ENCODE measurements at places on chromosomes 11 and 22.
A peak's percentile ranks its signal among the peaks of the same experiment; 100 is the strongest.

- no peak for DNase-seq
These were observed 98.2 kb upstream of the PRR5 start for GRCh38 chr22:44603767-44604166.

GRCh38 chr11:65586676-65587075 lies 8.9 kb downstream of the KCNK7 start:
- DNase-seq: no peak

GRCh38 chr11:31337806-31338205 lies 31.7 kb downstream of the DCDC1 start:
- DNase-seq: no peak

GRCh38 chr11:114397349-114397982 lies 2.8 kb downstream of the C11orf71 start:
- no peak for DNase-seq

- no peak for DNase-seq
These were observed 226.6 kb upstream of the TENM4 start for GRCh38 chr11:79667380-79667779.

- no peak for DNase-seq
These were observed 145.5 kb downstream of the RBFOX2 start for GRCh38 chr22:35883031-35883620.

DNA sequence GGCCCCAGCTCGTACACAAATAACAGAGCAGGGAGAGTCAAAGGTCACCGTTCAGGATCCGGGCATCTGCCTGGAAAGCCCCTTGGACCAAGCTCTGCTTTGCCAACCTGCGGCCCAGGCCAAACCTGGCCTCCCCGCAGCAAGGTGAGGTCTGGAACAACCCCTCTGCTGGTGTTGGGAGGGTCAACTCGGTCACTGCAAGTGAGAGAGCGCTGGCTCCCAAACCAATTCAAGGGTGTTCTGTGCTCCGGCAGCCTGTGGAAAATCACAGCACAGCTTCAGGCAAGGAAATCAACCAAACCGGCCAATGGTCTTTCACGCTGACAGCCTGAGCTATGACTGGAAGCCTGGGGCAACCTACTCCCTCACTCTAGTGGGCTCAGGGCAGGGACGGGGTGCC lies 63.4 kb downstream of the MYH9 start:
- no peak for DNase-seq

- no peak for DNase-seq
These were observed 129.6 kb downstream of the CEP164 start for GRCh38 chr11:117457031-117457785.

GRCh38 chr22:49334449-49334789 lies 493.3 kb downstream of the BRD1 start:
- DNase-seq: no peak

DNA sequence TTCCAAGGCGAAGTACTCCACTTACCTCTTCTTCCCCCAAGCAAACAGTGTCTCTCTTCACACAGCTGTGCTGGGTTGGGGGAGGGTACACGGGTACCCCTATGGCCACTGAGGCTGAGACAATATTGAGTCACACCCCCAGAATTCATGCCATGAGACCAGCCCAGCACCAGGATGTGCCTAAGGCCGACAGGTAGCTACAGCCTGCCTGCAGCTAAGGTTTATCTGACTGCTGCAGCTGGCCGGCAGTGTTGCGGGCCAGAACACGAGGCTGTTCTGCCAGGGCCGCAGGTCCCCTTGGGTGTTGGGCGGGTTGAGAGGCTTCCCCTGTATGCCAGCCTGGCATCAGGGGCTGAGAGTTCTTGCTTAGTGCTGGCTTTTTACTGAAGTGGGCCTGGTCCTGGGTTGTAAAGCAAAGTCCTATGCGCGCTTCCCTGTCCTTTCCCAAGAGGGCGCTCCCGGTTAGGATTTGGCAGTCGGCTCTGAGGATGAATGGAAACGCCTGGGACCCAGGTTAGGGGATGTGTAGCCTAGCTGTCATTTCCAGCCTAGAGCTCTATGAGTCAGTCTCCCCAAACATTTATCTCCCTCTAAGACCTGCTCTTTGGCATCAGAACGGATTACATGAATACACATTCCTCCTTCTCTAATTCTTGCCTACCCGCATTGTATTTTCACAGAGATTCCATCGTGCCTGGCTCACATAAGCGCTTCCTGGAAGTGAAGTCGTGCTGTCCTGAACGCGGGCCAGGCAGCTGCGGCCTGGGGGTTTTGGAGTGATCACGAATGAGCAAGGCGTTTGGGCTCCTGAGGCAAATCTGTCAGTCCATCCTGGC lies 7.1 kb downstream of the USP18 start:
- peak; percentile 97 for DNase-seq

DNA sequence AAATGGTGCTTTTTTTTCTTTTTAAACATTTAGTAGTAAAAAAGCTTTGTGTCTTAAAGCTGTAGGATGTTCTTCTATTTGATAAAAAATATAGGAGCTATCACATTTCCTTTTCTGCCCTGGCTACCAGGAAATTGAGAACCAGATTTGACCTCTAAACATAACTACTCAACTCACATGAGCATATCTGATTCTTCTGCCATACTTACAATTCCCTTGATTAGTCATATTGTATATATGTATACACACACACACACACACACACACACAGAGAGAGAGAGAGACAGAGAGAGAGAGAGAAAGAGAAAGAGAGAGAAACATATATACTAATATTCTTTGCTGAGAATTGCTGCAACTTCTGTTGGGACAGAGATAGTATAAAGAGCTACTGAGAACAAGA lies 23.0 kb upstream of the GDPD4 start:
- DNase-seq: no peak

DNA sequence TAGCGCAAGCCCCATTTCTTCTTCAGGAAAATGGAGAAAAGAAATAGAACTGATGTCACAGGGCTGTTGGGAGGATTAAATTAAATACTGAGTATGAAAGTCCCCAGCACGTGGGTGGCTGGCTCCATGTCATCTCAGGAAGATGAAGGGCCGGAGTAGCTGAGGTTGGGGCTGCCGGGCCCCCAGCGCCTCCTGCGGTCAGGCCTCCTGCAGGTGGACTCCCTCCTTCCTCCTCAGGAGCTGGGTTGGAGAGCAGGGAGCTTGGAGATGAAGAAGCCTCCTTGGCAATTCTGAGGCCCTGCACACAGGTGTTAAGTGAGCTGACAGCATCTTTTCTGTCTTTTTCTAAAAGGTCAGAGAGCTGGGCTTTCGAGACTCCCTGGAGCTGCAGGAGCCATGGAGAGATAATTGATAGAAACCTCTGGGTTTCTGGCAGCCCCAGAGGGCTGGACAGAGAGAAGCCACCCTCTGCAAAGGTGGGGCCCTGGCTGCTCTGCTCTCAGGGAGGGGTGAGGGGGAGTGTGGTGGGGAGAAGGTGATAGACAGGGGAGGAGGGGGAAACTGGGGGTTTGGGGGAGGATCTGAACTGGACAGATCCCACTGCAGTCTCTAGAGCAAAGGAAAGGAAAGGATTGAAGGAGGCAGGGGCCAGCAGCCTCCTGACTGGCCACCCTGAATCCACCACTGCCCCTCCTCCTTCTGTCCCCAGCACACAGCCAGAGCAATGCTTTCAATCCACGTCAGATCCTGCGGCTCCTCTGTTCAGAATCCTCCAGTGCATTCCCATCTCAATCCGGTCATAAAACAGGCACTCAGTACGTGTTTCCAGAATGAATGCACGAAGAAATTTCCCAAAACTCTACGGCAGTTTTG lies 210.8 kb downstream of the CEP164 start:
- DNase-seq: no peak

DNA sequence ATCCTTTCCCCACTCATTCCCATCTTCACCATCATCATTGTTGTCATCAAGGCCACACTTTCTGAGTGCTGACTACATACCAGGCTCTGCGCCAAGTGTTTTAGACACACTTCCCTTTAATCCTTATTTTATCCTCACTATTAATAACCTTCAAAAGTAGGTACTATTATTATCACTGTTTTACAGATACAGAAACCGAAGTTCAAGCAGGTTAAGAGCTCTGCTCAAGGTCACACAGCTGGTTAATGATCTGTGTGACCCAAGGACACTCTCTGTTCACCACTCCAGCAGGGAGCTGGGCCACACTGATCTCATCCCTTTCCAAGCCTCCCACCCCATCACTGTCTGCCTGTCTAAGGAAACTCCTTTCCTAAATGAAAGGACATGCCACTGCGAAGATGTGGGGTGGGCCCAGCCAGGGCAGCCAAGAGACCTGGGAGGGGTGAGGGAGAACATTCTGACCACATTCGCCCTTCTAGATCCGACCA lies 17.2 kb upstream of the TSKU start:
- no peak for DNase-seq
